ENCODE measurements at places on chromosomes 11 and 22. TPM values are rescaled to one million over a fixed set of nuclear protein-coding genes. Genes with fewer than 3 reads are reported as not detected.

DNA sequence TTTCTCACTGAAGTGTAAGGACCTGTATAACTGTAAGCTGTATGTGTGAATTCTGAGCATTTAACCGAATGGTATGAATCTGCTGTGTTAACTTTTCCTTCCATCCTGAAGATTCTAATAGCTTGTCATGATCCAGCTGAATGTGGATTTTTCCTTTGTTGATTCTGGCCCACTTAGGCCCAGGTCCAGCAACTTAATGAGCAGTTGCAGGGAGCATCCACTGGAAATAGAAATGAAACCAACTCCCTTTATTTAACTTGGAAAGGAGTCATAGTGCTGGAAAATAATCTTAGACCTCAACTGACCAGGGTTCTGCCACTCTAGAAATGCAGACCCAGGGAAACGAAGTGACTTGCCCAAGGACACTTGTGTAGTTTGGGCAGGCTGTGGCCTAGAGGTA lies 142.3 kb upstream of the MTNR1B start:
- no peak for DNase-seq

- DNase-seq, result no peak
Measured at GRCh38 chr11:77471558-77472193, 2.2 kb downstream of the PAK1 start.

DNA sequence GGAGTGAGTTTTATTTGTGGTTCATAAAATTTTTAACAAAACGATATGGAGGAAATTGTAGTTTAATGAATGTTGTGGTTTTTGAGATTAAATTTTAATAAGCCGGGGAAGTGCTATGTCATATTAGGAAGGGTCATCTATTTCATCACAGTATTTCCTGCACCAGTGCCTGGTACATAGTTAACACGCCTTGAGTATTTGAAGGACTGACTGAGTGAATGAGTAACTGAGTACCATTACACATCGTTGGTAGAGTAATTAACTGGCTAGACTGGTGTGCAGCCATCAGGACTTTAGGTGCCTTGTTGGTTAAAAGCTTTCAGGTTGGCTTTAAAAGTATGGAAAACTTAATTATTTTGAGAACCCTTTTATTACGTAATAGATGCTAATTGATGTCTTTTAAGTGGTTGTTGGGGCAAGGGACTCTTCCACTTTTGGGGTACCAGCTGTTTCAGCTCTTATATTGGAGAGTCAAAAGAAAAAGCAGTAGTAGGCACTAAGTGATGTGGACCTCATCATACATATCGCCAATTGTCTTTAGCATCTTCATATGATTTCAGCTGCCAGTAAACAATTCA lies 101.8 kb downstream of the DDX10 start:
- DNase-seq, result no peak

DNA sequence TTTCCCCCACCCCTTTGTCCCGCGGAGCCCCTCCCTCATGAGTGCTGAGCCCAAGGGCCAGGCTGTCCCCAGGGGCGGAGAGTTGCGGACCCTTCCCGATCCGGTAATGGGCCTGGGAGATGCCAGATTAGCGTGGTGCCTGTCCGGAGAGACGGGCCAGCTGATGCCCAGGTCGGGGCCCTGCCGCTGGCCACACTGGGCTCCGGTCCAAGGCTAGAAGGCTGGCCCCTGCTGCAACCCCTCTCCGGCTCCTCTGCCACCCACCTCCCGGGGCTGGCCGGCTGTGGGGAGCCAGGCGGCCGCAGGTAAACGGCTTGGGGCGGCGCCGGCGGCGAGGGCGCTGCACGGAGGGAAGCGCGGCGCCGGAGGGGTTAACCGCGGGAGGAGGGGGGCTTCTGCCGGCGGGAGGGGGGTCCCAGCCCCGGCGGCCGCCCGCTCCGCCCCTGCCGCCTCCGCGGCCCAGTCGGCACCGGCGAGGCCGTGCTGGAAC lies at the start of gene KCNK4:
Gene KCNK4 (plus strand): TSS at position 41 of the 490 bp plus-strand sequence. CDS start 1,717 bp downstream, outside the sequence.
- DNase-seq, result no peak

The LRP4 gene
- total RNA-seq, result 1.1 TPM

- peak; percentile 23 for DNase-seq
Measured at GRCh38 chr11:129331217-129331616, 44.4 kb upstream of the BARX2 start.

The KRTAP5-7 gene
- total RNA-seq, result not detected

GRCh38 chr22:23282089-23282501 lies 101.8 kb downstream of the BCR start:
- peak; percentile 85 for DNase-seq

GRCh38 chr11:125946712-125947418 lies 1.0 kb downstream of the VSIG10L2 start:
- no peak for DNase-seq

- no peak for DNase-seq
Measured at GRCh38 chr11:109390752-109391151, 31.2 kb upstream of the C11orf87 start.

The SYT9 gene
- total RNA-seq, result 0.59 TPM

DNA sequence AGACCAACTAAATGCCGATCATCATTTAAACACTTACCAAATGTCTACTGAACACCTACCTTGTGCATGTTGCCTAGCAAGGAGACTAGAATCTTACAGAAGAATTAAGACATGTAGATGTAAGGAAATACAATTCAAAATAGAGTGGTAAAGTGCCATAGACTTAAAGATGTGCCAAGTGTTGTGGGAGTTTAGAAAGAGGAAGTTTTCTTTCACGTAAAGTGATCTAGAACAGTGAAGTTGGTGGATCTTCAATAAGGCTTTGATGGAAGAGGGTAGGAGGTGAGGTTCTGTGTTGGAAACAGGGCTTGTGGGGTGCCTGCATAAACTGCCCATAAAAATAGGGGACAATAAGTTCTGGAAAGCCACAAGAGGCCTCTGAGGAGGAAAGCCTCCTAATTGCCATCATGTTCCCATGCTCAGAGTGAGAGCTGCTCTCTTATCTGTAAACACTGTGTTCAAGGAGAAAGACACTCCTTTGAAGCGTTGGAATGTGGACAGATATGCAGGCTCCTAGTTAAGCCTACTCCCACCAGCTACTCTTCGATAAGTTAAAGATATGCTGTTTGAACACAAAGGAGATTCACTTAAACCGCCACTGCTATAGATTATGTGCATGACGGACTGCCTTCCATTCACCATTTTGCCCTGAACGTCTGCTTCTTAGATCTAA lies 66.7 kb downstream of the HSD17B12 start:
- DNase-seq, result no peak

The MAML2 gene
- total RNA-seq, result 14.0 TPM

All from M059J (cell line).